Esophagus muscularis mucosa (tissue), 4 donors: ENCODE measurements at places on chromosomes 16 and 17. TPM values are rescaled to one million over a fixed set of nuclear protein-coding genes. Genes with fewer than 3 reads are reported as not detected.

Gene SMIM22
- total RNA-seq = not detected

DNA sequence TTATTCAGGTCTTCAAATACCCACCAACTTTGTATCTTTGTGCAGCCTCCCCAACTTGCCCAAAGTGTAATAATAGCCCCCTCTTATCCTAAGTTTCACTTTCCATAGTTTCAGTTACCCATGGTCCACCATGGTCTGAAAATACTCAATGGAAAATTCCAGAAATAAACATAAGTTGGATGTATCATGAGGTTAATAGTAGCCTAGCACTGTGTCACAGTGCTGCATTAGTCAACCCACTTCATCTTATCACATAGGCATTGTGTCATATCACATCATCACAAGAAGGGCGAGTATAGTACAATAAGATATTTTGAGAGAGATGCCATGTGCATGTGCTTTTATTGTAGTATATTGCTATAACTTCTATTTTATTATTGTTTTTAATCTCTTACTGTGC is 21.9 kb downstream of the OMG start:
- DNase-seq = no peak

Gene IL34
- 3.8 TPM for total RNA-seq

DNA sequence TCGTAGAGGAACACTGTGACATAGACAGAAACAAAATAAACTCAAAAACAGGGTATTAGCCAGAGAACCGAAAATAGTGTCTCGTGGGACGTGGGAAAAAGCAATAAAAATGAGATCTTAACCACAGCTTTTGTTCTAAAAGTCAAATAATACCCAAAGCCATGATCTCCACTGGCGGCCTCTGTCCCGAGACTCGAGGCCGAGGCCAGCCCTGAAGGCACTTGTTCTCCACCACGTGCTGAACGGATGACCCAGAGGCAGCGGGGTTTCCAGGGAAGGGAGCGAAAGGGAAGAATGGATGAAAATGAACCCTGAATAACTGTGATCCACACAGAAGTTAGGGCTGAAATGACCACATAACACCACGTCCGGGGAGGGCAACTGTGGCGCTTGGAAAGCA is 84.8 kb upstream of the CREBBP start:
- no peak for DNase-seq

GRCh38 chr16:8729779-8730334 is 55.4 kb downstream of the ABAT start:
- no peak for DNase-seq

DNA sequence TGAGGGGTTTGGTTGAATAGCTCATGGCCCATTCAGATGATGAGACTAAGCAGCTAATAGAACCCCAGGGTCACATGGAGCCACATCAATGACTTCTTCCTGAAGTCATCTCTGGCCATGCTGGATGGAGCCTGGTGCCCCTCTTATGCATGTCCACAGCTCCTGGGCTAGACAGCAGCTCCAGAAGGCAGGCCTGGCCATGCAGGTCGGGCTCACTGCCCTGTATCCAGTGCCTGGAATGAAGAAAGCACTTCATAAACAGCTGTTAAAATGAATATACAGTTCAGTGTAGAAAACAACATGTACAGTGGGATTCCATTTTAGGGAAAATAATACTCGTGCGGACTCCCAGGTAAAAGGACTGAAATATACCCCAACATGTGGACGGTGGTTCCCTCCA is 73.9 kb downstream of the GNAO1 start:
- DNase-seq = no peak

DNA sequence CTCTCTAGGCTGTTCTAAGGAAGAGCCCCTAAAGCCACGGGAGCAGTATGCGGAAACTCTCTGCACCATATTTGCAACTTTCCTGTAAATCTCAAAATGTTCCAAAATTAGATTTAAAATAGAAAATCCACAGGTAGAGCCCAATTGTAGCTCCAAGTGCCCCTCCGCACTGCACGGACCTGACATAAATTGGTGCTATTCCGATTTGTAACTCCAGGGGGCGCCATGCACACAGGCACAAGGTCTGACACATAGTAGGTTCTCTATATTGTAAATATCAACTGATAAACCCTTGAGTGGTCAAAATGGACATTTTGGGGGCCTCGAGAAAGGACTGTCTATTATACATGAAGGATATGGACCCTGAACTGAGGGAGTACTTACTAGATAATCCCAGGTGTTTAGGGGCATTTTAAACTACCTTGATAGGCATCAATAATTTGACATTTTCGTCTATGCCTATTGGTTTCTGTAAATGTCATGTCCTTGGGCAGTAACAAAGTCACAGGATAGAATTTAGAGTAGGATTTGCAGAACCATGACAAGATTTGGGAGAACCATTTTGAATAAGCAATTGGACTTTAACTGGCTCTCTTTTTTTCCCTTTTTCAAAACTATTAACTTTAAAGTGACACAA is 36.6 kb upstream of the TMEM132E start:
- no peak for DNase-seq

DNA sequence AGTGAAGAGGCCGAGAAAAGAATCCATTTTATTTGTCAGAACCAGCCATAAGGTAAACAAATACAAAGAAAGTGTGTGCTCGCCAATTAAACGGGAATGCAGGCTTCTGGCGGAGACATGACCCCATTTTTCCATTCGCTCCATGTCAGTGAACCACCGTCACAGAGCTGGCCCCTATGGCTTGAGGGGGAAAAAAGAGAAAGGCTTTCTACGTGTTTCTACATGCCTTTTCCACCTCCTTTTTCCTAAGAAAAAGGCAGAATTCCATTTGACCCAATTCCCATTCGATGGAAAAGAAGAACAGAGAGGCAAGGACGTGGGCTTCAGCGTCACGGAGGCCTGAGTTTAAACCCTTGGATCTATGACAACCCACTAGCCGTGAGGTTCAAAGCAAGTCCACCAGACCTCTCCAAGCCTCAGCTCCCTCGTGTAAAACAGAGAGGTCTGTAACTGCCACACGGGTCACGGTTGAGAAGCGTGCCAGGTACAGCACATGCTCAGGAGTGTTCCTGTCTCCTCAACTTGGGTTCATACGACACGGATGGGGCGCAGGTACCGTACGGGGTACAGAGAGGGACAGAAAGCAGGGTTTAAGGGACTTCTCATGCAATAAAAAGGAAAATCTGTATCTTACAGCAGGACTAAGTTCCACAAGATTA is 91.9 kb downstream of the NXN start:
- DNase-seq = no peak
